ENCODE measurements at places on chromosomes 3 and 15. TPM values are rescaled to one million over a fixed set of nuclear protein-coding genes. Genes with fewer than 3 reads are reported as not detected.

The ANXA2 gene
- 152 TPM for total RNA-seq

The POPDC2 gene
- total RNA-seq, result 0.53 TPM

The SCN11A gene
- 0.27 TPM for total RNA-seq

DNA sequence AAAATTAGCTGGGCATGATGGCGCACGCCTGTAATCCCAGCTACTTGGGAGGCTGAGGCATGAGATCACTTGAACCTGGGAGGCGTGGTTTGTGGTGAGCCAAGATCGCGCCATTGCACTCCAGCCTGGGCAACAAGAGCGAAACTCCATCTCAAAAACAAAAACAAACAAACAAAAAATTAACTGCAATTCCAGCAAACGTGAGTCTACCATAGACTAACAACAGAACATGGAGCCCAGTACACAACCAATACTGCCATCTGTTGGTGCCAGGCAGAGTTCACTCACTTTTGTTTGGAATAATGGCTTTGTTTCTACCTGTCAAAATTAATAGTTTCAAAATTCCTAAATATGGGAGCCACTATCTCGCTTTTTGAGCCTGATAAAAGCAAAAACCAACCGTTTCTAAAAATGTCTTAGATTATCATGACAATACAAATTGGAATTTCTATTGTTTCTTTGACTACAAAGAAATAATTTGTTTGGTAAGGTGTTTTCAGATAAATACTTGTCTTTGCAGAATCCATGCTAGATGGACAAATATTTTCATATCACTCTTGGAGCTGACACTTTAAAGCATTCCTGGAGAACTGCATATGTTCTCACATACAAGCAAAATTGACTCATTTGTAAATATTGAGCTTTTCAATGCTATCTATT is 45.0 kb downstream of the GPR176 start:
- no peak for DNase-seq

DNA sequence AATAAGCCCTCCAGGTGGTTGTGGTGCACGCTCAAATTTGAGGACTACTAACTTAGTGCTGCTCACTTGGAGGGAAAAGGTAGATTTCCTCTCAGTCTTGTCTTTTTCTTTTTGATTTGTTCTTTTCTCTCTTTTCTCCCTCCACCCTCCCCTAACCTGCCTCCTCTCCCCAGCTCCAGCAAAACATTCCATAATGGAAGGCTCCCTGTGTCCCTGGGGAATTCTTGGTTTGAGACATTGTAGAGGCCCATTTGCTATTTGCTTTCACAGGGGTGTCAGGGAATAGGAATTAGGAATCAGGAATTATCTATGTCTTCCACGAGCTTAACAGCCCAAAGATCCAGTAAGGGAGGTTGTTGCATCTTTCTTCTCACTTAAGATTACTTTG is 136.8 kb upstream of the UMPS start:
- DNase-seq, result no peak

DNA sequence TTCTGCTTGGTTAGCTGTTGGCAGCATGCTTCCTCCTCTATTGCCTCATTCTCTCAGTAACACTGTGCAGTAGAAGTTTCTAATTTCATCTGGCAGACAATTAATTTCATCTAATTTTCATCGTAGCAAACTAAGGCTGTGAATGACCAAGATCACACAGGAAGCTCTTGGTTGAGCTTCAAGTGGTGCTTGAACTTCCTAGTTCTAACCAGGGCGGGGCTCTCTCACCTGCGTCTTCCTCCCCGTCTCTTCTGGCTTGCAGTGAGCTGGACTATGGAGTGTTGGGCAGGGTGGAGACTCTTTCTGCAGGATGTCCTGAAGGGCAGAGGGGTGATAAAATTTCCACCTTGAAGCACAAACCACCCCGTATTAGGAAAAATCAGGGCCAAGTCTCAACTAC is 2.0 kb upstream of the IL16 start:
- no peak for DNase-seq

DNA sequence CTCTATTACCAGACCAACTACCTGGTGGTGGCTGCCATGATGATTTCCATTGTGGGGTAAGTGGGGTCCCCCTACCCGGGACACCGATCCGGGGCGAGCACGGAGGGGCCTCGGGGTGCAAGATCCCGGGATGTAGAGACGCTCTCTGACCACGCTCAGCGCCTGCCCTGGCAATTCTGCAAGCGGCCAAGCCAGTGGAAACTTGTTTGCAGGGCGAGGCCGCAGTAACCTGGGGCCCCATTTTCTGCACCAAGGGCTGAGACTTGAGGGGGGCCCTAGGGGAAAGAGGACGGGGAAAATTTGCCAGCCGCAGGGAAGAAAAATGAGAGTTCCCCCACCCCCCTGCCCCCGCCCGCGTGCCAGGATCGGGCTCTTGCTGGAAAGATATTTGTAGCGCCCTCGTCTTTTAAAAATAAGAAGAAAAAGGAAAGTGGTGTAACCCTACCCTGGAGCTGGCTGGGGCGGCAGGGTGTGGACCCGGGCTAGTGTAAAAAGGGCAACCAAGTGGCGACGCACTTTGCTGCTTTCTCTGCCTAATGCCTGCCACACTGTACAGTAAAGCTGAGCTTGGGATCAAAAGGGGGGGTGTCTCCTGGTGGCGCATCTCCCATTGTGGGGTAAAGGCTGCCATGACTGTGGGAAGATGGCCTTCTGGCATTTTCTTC is 563 bp downstream of the ARL6IP5 start:
- DNase-seq, result no peak

DNA sequence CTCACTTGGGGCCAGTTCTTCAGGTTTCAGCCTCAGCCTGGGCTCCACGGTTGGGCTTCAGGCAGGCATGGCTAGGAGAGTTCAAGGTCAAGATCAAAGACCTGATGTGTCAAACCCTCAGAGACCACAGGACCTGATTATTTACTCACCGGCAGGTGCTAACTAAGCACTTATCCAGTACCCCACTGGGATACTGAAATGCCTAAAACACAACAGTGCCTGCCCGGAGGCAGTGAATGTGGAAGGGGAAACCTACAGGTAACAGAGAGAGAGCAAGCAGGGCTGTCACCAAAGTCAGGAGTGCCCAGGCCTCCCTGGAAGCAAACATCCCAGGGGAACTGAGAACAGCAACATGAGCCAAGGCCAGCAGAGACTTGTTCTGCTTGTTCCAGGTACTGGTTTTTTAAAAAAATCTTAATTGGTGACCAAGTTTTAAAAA is 6.7 kb downstream of the IDH2 start:
- DNase-seq, result peak; percentile 50

DNA sequence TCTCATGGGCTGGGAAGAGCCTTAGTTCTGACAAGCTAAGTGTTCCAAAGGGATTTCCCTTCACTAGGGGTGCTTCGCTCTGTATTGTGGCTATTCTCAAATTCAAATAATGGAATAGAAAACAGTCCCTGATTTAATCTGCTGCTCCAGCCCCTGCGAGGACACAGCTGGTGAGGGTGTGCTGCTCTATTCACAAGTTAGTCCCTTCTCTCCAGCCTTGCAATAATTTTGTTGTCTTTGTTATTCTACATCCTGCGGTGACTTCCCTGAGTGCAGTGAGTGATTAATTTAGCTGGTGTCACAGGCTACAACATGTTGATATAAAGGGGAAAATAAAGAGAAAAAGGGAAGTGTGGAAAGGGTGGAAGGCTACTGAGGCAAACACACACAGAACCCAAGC is 180.5 kb upstream of the VEPH1 start:
- no peak for DNase-seq

DNA sequence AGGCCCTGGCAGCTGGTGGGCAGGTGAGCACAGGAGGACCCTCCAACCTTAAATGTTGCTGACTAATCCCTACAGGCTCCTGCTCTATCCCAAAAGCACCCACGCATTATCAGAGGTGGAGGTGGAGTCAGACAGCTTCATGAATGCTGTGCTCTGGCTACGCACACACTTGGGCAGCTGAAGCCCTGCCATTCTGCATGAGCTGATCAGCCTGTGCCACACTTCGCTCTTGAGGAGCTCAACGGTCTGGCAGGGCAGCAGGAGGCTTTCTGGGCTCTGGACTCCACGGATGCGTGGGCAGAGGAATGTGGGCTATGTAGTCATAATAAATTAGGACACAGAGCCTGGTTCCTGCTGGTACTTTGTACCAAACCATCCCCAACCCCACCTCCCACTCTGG is 6.1 kb downstream of the MST1 start:
- DNase-seq, result no peak

DNA sequence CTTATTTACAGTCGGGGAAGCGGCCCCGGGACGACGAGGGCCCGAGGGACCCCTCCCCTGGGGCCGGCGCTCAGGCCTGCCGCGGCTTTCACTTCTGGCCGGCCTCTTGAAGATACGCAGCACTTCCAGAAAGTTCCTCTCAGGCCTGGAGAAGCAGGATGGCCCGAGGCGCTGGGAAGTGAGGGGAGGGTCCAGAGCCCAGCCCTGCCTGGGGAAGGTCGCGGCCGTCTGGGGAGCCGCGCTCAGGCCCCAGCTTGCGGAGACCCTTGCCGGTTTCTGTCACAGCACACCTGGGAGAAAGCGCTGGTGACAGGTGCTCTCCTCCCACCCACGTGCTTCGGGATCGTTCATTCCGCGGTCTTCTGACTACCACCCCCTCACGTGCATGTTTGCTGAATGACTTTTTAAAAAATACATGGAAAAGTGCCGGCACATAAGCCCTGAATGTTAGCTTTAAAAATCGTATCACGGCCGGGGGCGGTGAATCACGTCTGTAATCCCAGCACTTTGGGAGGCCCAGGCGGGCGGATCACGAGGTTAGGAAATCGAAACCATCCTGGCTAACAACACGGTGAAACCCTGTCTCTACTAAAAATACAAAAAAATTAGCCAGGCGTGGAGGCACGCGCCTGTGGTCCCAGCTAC is 727 bp upstream of the TM2D3 start:
- DNase-seq, result peak; percentile 42

- no peak for DNase-seq
Measured at GRCh38 chr3:5347486-5347885, 160.0 kb downstream of the EDEM1 start.

Data from WTC11 (cell line).